Naive thymus-derived CD8-positive, alpha-beta T cell (primary cell): ENCODE measurements at places on chromosomes 11 and 22.

DNA sequence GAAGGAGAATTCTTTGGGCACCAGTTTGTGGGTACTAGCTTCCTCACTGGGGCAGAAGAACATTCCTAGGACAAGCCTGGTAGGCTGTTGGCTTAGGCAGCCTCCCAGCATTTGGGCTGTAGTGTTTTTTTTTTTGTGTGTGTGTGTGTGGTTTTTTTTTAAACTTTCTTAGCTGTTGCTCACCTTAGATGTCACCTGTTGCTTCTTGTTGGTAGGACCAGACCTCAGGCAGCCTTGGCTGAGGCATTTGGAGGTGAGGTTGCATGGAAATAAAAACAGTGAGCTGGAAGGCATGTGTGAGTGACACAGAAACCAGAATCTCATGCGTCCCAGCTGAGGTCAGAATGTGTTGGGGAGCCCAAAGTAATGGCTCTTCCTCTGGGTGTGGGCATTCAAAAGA, 21.3 kb downstream of the AMPD3 start:
- DNase-seq: no peak

- no peak for DNase-seq
Measured at GRCh38 chr11:68503251-68503687, 42.7 kb downstream of the PPP6R3 start.

- DNase-seq: no peak
Measured at GRCh38 chr22:44050766-44051355, 26.8 kb downstream of the PARVB start.

GRCh38 chr22:44363980-44364750, 51.4 kb upstream of the SHISAL1 start:
- no peak for DNase-seq

GRCh38 chr22:36565686-36566085, 36.7 kb upstream of the EIF3D start:
- DNase-seq: no peak

GRCh38 chr22:42768385-42769035, 47.8 kb upstream of the A4GALT start:
- no peak for DNase-seq

DNA sequence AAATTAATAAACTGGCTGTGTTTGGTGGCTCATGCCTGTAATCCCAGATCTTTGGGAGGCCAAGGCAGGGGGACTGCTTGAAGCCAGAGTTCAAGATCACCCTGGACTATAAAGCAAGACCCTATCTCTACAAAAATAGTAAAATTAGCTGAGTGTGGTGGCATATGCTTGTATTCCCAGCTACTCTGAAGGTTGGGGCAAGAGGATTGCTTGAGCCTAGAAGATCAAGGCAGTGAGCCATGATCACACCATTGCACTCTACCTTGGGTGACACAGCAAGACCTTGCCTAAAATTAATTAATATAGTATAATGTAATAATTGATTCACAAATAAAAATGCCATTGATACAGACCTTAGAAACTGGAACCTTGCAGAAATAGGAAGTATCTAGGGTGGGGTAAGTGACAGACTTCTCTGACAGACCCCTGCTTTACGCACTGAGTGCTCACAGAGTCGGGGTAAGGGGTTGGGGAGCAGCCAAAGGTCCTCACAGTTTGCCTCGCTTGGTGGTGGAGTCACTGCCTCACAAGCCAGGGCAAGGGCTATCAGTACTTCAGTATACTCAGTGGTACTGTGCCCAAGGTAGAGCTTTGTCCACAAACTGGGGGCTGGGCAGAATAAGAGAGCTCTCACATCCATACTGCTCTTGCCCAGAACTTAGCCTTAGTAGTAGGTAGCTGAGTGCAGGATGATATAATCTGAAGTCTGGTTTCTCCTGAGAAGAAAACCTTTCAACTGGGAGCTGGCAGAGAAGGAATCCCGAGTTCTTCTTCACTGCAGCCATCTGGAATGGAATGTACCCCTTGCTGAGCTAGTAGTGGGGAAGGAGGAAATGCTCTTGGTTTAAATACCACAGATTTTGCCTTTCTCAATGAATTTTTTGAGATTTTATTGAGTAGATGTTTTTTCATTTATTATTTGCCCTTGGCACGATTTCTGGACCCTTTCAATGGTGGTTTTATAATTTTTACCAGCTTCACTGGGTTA, 65.5 kb downstream of the EMSY start:
- no peak for DNase-seq

DNA sequence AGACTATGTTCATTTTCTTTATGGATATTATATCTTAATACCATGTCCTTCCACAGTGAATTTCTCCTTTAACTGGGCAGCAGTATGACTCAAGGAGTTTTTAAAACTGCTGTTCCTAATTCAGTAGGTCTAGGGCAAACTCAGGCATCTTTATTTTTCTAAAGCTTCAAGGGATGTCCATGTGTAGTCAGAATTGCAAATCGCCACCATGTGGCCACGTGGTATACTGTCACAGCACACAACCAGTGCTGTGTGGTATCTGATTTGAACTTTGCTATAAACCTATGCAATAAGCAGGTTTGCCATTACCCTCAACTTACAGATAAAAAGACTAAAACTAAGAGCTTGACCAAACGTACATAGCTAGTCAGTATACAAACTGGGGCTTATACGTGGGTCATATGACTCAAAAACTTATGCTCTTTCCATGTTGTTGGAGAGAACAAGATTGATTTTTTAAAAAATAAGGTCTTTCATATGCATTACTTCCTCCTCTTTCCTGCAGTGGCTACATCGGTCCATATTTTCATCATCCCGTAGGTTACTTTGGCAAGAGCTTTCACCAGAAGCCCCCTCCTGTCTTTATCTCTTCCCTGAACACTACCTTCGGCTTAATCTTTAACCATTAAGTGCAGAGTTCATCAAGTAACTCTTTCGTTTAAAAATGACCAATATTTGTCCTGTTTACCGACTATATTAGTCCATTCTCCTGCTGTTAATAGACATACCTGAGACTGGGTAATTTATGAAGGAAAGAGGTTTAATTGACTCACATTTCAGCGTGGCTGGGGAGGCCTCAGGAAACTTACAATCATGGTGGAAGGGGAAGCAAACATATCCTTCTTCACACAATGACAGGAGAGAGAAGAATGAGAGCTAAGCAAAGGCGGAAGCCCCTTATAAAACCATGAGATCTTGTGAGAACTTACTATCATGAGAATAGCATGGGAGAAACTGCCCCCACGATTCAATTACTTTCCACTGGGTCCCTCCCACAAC, 8.0 kb upstream of the HTATIP2 start:
- DNase-seq: no peak

DNA sequence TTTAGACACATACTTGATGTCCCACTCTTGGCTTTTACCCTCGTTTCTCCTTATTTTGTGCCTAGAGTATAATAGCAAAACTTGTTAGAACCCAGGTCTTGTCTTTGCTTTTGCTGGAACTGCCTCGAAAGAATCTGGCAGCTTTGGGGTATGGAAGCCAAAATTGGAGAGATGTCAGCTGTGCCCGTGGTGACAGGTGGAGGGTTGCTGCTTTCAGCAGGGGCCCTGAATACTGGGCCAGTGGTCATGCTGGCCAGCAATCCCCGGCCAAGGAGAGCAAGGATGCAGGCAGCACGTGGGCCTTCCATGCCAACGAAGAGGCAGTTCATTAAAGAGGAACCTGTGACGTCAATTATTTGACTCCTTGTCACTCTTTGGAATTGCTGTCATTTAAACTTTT, 181.1 kb downstream of the HIPK3 start:
- DNase-seq: no peak

DNA sequence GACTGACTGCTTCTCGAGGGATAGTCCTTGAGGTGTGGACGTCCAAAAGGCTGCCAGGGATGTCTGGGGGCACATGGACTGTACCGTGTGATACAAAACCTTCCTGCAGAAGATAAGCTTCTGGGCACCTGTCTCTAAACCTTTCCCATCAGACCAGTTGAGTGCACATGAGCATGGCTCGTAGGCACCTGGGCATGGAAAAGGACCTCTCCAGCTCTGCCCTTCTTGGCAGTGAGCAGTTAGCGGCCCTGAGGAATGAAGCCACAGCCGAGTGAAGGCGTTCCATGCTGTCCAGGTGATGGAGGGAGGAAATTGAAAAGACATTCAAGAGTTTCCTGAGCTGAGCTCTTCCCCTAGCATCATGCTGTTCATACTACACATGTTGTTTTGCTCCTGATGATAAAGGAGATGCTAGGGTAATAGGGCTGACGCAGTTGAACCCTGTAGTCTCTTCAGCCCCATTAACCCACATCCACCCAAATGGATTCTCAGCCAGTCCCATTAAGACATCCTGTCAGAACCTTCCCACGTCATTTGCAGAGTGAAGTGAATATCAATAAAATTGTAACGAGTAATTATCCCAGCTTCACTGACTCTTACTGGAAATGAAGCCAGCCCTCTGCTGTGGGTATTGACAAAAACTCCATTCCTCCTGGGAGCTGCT, 138.6 kb downstream of the KIRREL3 start:
- DNase-seq: no peak

DNA sequence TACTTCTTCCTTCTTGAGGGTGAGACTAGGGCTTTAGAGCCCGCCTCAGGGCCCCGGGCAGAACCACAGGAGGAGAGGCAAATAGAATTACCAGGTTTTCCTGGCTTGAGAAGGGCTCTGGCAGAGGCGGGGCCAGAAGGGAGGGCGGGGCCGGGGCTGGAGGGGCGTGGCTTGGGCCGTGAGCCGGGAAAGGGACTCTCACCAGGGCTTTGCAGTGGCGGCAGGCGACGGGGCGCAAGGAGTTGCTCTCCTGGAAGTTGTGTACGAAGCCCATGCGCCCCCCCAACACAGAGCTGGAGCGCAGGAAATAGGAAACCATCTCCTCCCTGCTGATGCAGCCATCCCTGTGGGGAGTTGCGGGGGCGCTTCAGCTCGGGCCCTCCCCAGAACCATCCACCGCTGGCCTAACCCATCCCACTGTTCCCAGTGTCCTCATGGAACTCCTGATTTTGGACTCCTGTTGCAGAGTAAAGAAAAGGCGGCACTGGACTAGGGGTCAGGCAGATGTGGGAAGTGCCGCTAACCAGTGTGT, 6.9 kb upstream of the NRXN2 start:
- DNase-seq: no peak
